ENCODE measurements at places on chromosomes 2 and 18.

GRCh38 chr2:217179854-217180253 is 320.0 kb upstream of the TNP1 start:
- DNase-seq: no peak

DNA sequence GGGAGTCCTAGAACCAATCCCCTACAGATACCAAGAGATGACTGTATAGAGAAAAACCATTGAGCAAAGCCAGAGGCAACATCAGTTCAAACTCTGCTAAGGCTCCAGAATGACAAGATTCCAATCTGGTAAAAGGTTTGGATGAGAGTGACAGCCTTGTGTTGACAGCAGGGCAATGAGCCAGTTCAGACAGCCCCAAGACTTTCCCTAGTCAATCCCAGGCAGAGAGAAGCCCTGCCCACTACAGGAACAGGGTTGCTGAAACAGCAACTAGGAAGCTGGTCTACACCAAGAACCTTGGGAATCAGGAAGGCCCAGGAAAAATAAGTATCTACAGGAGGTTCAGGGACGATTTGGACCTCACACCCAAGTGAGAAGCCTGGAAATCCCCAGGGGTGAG is 3.3 kb downstream of the PSTPIP2 start:
- no peak for DNase-seq

DNA sequence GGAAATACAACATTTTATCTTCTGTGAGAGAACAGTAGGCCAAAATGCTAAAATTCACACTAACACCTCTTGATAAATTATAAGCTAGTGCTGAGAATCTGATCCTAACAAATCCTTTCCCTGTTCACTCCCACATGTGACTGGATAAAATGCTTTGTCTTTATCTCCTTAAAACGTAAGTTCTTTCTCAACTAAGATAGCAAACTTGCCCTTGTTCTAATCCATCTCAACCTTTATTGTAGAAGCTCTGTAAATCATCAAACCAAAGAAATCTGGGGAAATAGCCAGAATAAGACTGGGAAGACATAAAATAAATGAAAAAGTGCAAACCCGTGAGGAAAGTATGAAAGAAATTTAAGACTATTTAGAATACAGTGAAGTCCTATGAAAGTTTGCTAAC is 1058.4 kb upstream of the ACVR2A start:
- no peak for DNase-seq

DNA sequence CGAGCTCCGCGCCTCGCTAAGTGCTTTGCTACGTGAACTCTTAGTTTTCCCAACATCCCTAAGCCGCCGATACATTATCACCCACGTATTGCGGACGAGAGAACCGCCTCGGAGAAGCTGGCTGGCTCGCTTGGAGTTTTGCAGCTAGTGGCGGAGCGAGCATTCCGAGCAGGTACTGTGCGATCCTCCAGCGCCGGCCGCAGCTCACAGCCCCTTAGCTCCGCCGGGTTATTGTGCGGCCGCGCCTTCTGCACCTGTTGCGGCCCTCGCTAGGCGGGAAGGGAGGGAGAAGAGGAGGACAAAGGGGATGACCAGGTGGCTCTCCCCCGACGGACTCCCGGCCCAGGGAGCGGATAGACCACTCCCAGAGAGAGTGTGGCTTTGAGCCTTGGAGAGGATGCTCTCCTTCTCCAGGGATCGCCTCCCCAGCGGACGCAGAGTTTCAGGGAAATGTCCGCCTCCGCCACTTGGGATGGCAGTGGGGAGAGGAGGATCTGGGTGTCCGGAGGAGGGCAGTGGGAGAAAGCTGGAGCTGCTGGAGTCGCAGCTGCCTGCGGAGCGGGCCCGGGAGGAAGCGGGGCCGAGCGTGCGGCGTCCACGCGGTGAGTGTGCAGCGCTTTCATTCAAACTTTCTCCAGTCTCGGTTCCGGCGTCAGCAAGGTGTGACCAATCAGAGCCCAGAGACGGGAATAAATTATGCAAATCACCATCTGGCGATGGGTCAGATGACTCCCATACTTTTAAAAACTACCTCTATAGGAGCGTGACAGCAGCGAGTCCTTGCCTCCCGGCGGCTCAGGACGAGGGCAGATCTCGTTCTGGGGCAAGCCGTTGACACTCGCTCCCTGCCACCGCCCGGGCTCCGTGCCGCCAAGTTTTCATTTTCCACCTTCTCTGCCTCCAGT is at the start of gene LIPG:
Gene LIPG (plus strand): TSS at position 769 of the 905 bp plus-strand sequence. CDS start 252 bp downstream, outside the sequence.
- no peak for DNase-seq

DNA sequence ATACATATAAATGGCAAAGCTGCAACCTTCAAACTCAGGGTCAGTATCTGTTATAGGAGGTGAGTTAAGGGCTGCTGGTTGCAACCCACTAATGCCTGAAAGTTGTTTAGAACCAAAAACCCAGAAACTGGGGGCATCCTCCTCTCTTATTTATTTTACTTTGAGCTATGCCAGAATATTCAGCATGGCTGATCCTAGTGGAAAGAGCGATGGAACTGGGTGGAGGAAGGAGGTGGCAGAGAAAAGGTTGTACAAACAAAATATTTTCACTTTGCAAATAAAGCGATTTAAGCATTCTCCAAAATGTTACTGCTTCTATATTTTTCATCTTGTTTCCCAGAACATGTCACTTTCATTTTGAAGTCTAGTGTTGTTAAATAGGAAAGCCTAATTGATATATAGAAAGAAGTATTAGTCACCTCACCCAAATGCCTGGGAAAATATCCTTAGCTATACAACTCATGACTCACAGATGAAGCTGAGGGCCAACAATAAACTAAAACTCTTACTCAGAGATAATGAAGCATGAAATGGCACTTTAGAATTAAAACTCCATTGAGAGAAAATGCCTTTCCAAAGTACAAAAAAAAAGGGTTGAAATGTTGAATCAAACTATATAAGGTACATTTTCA is 251.4 kb upstream of the UBE2E3 start:
- no peak for DNase-seq

DNA sequence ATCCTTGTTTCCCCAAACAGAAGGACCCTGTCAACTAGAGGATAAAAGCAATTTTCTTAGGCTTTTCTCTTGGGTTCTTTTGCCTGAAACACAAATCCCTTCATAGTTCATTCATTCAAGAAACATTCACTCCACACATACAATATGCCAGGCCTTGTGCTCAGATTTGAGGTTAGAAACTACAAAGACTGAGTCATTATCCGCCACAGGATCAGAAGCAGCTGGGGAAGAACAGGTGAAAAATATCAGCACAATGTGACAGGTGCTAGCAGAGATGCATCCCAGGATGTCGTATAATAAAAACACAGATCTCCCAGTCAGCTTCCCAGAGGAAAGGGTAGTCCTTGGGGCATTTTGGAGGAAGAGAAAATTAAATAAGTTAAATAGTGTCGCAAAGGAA is 172.4 kb downstream of the LRATD1 start:
- DNase-seq: no peak

GRCh38 chr18:7633171-7633570 is 66.1 kb downstream of the PTPRM start:
- no peak for DNase-seq

DNA sequence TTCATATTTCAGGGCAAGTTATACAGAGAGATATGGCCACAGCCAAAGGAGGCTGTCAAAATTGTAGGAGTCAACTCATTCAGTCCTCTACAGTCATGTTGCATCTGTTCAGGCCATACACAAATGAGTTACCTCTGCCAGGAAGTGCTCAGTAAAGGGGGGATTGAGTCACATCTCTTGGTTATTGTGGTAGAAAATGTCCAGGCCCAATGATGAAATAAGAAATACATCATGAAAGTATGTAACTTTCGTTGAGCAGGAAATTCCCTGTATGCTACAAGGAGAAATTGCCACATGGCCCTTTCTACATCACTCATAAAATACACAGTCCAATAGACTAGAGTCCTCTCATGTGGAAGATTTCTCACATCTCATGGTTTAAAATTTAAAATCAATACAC is 103.9 kb upstream of the COL3A1 start:
- no peak for DNase-seq

DNA sequence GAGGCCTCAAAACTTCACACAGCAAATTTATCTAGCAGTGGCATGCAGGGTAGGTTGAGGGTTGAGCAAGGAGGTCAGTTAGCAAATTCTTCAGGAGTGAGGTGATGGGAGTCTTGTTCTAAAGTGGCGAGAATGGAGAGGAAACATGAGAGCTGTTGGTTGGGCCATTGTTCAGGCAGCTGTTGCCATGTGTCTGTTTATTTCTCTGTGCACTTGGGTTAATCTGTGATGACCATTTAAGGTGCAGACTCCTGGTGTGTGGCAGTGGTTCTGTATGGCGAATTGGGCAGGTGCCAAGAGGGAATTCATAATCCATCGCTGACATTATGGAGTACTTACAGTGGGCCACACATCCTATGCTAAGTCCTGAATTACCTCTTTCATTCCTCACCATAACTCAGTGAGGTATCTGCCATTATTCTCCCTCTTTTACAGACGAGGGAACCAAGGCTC is 30.4 kb downstream of the TMEM178A start:
- no peak for DNase-seq

GRCh38 chr2:180739070-180739469 is 241.3 kb upstream of the UBE2E3 start:
- DNase-seq: no peak

GRCh38 chr2:105521176-105521575 is 122.3 kb upstream of the FHL2 start:
- no peak for DNase-seq

DNA sequence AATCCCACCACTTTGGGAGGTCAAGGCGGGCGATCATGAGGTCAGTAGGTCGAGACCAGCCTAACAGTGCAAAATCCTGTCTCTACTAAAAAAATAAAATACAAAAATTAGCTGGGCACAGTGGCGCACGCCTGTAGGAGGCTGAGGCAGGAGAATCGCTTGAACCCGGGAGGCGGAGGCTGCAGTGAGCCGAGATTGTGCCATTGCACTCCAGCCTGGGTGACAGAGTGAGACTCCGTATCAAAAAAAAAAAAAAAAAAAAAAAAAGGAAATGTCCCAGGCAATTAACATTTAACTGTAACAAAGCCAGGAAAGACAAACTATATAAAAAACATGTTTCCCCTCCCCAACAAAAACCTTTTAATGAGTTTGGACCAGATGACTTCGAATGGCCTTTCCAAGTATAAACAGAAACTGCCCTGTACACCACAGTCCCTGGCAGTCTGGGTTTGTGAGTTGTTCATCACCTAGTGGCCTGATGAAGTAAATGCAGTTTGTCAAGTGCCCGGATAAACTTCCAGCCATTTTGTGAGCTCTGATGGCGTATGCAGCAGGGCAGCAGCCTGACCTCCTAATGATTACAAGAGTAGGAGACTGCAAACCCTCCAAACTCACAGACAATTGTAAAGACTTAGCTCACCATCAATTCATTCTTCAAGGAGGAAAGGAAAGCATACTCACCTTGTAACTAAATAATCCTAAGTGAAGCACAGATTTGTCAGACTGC is 16.6 kb upstream of the PCBP1 start:
- no peak for DNase-seq

- DNase-seq: no peak
Observed at GRCh38 chr2:98502556-98503335, 58.1 kb downstream of the INPP4A start.

DNA sequence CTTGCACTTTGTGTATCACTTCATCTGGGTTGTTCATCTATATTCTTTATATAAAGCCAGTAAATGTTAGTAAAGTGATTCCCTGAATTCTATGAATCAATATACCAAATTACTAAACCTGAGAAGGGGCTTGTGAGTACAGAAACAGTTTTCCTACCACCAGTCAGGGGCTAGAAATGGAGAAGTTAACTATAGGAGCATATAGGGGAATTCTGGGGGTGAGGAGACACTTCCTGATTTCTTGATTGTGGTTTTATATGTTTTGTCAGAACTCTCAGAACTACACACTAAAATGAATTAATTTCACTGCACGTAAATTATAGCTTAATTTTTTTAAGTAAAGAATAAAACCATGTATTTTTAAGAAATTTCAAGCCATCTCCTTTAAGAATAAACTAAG is 93.7 kb downstream of the SESTD1 start:
- no peak for DNase-seq

Measured in activated CD4-positive, CD25-positive, alpha-beta regulatory T cell (primary cell).